ENCODE measurements at places on chromosomes 16 and 17.
A peak's percentile ranks its signal among the peaks of the same experiment; 100 is the strongest.

DNA sequence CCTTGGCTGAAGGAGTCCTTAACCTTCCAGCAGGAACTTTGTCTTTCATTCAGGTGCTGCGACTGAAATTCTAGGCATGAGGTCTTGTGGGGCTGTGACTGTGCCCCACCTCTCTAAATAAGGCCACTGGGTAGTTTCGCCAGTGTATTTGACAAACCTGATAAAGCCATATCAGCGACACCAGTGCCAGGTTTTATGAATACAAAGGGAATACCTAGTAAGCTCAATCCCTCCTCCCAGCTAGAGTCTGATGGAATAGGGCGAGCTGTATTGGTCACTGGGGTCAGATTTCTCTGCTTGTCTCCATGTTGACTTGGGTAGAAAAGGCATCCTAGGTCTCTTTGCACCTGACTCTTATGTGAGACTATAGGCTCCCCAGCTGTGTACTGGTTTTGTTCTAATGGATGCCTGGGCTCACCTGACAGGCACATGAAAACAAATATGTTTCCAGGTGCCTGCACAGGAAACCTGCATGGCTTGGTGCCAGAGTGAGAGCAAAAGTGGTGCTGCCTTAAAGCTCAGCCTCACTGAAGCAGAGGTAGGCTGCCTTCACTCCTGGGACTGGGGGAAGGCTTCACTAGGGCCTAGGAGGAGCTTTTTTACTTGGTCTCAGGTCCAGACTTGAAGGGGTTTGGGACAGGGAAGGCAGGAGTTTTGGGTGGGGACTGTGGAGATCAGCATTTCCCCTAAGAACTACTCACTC, 8.3 kb downstream of the SLC7A6 start:
- no peak for DNase-seq

DNA sequence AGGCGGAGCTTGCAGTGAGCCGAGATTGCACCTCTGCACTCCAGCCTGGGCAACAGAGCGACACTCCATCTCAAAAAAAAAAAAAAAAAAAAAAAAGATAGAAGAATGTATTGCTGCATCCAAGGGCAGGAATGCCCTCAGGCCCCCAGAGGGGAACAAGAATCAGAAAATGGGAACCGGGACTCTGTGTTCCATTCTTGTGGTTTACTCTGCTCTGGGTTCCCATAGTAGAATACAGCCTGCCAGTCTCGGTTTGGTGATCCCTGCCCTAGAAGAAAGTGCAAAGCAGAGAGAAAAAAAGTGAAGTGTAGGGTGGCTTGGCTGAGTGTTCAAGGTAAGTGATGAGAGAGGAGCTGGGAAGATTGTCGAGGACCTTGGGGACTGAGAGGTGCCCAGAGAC, 27.4 kb upstream of the KDM6B start:
- DNase-seq: no peak

DNA sequence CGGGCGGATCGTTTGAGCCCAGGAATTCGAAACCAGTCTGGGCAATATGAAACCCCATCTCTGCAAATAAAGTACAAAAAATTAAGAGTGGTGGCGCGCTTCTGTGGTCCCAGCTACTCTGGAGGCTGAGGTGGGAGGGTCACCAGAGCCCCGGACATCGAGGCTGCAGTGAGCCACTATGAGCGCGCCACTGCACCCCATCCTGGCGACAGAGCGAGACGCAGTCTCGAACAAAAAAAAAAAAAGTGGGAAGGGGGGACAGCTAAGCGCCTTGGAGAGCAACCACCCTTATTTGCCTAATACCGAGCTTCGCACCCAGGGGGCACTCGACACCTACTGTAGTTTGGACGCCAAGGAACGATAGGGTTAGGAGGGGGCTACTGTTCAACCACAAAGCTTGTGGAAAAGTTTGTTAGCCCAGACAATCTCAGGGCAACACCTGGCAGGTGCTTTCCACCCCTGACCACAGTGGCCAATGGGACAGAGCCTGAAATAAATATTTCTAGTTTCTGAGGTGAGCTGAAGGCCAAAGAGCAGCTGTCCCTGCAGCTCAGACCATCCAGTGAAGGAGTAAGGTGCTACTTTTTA, 847 bp upstream of the PSMC3IP start:
- DNase-seq: no peak

- DNase-seq: no peak
These were observed 90.6 kb downstream of the USP22 start for GRCh38 chr17:20952183-20952582.

DNA sequence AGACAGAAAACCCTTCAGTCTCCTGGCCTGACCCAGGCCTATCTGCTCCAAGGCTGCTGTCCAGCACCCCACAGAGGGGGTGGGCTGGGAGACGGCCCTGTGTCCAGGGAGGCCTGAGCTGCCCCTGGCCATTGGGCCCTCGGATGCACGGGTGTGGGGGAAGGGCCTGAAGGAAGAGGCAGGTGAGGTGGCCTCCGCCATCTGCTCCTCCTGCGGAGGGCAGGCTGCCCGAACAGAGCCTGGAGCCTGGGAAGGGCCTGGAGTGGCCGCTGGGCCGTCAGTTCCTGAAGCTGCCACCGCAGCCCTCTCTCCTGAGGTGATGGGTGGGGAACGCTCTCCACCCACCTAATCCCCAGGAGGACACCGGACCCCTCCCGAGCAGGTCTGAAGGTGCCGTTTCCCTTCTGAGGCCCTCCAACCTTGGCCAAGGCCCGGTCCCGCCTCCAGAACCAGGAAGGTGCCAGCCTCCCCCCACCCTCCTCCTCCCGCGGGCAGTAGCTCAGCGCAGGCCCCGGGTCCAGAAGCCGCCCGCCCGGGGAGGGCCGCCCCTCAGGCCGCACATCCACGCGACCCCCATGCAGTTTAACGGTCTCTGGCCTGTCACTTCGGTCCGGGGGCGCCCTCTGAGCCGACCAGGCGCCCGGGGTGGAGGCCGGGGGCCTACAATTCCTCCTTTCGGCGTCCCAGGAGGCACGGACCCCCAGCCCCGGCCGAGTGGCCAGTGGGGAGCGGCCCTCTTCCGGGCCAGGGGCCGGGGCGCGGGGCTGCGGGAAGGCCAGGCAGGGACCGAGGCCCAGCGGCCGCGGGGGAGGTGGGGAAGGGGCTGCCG, 835 bp downstream of the FBXL16 start:
- no peak for DNase-seq

DNA sequence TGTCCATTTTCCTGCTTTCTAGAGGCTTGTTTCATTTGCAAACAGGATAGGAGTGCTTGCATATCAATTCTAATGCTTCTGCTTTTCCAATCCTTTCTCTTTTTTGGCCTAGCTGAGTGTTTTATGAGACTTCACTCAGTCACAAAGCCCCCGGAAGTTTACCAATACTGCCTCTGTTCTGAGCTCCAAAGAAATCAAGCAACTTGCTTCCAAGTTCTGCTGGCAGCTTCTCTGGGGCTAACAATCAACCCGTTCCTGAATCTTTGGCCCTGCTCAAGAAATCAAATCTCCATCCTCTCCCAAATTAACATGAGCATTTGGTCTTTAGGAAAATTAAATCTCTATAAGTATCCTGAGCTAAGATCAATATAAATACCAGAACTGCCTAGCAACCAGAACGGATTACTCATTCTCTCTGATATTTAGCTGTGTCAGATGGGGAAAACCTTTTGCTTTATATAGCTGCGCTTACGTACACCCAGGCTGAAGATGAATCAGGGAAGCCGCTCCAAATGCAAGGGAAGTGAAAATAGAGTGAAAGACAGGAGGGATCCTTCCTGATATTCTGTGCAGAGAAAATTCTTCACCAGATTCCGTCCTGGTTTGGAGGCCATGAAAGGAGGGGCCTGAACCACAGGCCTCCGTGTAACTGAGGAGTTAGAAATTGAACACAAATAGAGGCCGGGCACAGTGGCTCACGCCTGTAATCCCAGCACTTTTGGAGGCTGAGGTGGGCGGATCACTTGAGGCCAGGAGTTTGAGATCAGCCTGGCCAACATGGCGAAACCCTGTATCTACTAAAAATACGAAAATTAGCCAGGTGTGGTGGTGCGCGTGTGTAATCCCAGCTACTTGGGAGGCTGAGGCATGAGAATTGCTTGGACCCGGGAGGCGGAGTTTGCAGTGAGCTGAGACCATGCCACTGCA, 23.3 kb upstream of the GRB2 start:
- DNase-seq: peak; percentile 64

DNA sequence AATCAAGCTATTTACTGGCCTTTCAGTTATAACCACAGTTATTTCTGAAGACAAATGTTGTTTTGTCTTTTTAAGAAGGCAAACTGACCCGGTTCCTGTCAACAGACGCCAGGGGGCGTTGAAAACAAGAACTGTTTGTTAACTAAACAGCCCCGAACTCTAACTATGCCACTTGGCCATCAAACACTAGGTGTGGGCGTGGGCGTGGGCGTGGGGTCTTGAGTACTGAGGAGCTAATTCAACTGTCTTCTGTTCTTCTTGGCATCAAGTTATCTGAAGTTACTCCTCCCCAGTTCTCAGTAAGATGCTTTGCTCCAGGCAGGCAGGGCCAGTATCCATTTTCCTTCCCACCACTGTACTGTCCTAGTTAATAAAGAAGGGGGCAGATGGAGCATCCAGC, 63.3 kb upstream of the MTMR4 start:
- DNase-seq: peak; percentile 7

GRCh38 chr16:57609541-57610401, 18.7 kb upstream of the ADGRG1 start:
- no peak for DNase-seq

- DNase-seq: no peak
These were observed 37.4 kb downstream of the PSME3IP1 start for GRCh38 chr16:57148481-57148880.

DNA sequence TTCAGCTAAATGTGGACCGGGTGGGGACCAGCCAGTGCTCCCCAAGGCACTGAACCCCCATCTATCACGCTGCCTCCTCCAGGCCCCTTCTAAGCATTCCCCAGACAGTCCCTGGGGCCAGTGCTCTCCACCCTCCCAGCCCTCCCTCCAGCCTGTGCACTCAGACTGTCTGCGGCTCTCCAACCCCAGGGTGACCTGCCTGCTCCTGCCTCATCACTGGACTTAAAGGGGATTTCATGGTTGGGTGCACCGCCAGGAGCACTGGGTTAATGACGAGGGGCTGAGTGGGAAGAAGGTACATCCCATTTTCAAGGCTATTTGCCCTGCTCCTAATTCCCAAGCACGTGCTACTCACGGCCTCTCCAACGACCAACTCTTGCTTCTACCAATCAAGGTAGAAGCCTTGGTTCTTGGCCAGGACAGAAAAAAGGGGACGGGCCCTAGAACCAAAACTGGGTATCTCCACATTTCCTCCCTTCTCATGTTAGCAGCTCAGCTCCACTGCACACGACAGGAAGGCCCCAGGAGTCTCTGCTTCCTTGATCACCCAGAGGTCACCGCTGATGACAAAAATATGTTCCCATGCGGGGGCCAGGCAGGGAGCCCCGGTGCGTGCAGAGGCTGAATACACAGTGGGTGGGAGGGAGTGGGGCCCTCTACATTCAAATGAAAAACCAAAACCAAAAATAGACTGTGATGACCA, 3.5 kb upstream of the ABR start:
- no peak for DNase-seq

DNA sequence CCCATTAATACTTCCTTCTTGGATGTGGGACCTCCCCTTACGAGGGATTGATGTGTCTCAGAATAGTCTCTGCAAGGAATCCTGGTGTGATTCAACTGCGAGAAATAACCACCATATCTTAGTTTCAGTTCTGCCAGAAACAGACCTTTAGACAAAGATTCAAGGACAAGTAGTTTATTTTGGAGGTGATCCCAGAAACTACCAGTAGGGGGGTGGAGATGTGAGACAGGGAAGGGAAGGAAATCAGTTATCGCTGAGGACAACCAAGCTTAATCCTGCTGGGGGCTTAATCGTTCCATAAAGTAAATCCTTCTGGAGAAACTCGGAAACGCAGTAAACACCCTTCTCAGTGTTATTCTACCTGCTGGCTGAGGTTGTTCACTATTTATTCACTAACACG, 5.0 kb upstream of the SDR42E1 start:
- DNase-seq: peak; percentile 46

DNA sequence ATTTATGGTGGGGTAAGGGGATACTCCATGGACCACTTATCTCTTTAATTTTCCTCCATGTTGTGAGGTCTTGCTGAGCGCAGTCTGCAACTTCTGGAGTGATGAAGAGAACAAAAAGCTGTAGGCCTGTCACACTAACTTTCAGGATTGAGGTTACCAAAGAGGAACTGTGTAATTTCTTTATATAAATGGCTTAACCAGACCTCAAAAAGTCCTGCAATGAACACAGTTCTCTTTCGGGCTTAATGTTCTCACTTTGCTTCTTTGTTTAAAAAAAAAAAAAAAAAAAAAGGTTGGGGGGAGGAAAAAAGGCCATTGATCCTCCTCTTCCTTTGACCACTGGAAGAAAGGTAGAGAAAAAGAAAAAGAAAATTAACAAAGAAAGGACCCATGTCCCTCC, 86.8 kb upstream of the SOX9 start:
- no peak for DNase-seq

- no peak for DNase-seq
These were observed 191.6 kb downstream of the CPPED1 start for GRCh38 chr16:12611916-12612597.

- DNase-seq: no peak
These were observed 273.4 kb downstream of the CEP112 start for GRCh38 chr17:65918500-65918899.

- DNase-seq: peak; percentile 10
These were observed 38.5 kb downstream of the PIGL start for GRCh38 chr17:16255481-16255921.

- no peak for DNase-seq
These were observed at the start of gene TMEM95 for GRCh38 chr17:7355053-7355452. Gene TMEM95, plus strand, starts transcription at chr17:7355156. Its CDS starts 49 bp downstream, at chr17:7355205.

DNA sequence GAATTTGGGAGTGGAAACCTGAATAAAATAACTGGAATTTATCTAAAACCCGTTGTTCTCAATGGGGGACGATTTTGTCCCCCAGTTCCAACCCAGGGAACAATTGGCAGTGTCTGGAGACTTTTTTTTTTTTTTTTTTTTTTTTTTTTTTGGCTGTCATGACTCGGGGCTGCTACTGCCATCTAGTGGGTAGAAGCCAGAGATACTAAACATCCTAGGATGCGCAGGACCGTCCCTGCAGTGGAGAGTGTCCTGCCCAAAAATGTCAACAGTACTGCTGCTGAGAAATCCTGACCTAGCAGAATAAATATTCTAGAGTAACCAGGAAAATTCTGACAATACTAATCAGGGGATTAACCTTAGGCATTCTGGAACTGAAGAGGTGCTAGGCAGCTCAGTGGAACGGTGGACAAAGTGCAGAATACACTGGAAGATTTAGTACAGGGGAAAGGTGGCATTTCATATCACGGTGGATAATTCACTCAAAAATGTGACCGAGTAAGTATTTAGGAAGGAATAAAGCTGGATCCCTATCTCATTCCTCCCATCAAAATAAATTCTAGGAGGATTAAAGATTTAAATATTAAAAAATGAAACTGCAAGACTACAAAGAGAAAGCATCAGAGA, 107.6 kb downstream of the SPECC1 start:
- peak; percentile 22 for DNase-seq

DNA sequence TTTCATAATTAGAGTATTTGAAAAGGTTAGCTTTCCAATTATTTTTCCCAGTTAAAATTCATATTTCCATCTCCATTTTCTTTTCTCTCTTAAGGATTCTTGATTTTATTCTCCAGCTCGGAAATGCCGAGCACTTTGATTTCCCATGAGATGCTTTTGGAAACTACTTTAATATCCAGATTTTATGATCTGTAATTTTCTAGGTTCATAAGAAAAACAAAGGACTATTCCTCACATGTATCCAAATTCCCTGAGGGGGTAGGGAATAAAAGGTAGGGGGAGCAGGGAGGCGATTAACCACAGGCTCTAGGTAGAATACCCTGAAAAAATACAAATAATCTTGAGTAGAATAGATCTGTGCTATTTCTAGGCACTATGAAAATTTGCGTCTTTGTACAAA, 938 bp downstream of the RNF43 start:
- DNase-seq: no peak

Measured in AG09319 (cell line).